ENCODE measurements at places on chromosomes 6 and 20.
A peak's percentile ranks its signal among the peaks of the same experiment; 100 is the strongest.

DNA sequence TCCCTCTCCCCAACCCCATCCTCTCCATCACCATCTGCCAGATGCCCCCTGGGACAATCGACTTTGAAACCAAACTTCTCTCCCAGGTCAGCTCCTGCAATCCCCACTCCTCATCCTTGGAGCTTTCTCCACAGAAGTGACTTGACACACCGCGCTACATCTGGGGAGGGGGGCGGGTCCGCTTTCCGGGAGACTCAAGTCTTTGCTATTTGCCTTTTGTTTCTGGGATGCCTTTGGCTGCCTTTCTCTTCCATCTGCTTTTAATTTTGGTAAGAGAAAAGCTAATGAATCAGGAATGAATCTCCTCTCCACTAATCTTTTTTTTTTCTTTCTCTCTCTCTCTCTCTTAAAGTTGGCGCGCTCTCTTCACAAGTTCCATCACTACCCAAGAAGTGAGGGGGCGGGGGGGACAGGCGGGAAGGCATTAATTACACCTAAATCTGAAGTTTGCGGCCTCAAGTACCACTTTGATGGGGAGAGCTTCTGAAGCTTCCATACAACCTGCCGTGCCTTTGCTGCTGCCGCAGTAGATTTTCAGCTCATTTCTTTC lies 664 bp upstream of the TPBG start:
- DNase-seq, result peak; percentile 1

DNA sequence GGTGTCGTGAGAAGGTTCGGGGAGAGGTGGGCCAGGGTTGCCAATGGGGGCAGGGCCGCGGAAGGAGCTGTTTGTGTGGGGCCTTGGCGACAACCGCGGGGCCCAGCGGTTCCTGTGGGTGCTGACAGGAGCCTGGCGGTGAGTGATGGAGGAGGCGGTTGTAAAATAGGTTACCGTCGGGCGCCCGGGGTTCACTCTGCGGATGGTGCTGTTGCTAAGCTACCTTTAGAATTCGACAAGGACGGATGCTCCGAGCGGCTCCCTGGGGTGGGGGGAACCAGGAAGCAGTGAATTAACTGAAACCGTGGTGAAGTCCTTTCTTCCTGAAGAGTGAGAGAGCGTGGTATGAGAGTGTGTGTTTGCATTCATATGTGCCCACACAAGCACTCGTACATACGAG lies 61.7 kb downstream of the CDH22 start:
- no peak for DNase-seq

GRCh38 chr6:166603043-166603690 lies 16.7 kb upstream of the RAMACL start:
- no peak for DNase-seq

- no peak for DNase-seq
Observed at GRCh38 chr6:105929626-105930025, 156.5 kb upstream of the PRDM1 start.

DNA sequence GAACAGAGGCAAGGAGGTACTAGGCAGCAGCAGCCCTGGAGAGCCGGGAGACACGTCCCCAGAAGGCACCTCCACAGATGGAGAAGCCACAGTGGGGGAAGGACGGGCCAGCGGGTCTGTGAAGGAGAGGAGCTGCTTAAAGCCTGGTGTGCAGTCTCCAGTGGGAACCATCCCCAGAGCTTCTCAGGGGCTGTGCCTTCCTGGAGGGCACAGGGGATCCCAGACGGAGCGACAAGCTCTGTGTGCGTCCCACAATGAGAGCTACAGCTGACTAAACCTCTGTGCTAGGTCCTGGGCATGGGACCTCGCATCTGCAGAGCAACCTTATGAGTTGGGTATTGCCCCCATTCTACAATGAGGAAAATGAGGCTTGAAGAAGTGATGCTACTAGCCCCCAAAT lies 50.7 kb downstream of the EZR start:
- DNase-seq, result no peak

GRCh38 chr20:55052459-55052858 lies 577.1 kb downstream of the DOK5 start:
- DNase-seq, result no peak

Data from activated CD4-positive, alpha-beta T cell treated with anti-CD3 and anti-CD28 coated beads, Interleukin-2, amount 50 U/mL, for 48 hours (primary cell).